Activated CD4-positive, CD25-positive, alpha-beta regulatory T cell treated with anti-CD3 and anti-CD28 coated beads, Interleukin-2, amount 50 U/mL, for 16 hours (primary cell): ENCODE measurements at places on chromosomes 2 and 18.

DNA sequence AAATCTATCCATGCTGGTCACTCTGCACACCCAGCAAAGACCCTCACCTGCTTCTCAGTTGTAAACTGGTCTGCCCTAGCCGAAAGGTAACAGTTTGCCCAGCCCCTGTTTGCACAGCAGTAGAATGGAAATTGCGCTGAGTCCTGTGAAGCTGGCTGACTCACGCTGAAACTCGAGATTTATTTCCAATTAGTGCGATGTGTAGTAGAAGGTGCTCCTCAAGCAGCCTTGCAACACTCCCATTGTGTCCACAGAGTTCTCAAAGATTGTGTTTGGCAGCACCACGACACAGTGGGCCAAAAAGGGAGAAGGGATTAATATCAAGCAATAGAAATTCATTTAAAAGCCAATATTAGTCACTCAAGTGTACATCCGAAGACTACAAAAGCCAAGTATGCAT is 21.7 kb upstream of the APCDD1 start:
- DNase-seq: no peak

- DNase-seq: no peak
Observed at GRCh38 chr18:37720663-37721062, 155.1 kb upstream of the CELF4 start.

DNA sequence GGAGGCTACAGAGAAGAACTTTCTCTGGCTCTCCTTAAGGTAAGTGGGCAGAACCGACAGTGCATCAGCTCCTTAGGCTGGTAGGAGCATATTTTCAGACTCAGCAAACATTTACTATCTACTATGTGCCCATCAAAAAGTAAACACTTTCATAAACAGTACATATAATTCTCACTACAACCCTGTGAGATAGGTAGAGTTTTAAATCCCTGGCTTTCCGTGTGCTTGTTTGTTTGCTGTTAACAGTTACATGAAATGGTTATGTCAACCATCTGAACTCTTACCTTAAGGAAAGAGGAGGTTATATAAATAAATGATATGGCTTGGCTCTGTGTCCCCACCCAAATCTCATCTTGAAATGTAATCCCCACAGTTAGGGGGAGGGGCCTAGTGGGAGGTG is 310.1 kb downstream of the ALK start:
- no peak for DNase-seq

- no peak for DNase-seq
Observed at GRCh38 chr2:71713581-71714580, 260.5 kb downstream of the DYSF start.

- no peak for DNase-seq
Observed at GRCh38 chr18:74630804-74631203, 33.1 kb downstream of the ZNF407 start.

DNA sequence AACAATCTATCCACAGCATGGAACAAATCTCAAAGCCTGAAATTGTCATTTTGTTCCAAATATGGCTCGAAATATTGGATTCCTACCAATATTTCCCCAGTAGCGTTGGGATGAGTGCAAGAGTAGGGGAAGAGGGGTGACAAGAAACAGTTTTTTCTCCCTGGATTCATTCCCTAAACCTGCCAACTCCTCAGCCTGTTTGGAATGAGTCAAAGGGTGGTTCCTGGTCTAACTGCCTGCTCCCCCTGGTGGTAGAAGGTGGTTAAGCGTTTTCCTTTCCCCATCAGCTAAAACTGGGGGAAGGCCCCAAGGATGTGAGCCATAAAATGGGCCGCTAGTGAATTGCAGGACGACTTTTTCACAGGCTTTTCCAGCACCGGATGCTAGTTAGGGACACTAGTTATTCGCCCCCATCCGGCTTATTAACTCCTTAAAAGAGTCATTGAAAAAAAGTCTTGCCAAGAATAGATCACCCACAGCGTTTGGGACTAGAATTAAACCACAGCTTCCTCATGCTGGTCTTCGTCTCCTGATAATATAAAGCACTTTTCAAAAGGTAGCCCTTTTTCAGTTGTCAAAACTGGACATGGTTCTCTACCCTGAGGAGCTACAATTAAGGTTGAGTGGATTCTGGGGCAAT is 72.5 kb downstream of the DHRS9 start:
- DNase-seq: peak; percentile 6

DNA sequence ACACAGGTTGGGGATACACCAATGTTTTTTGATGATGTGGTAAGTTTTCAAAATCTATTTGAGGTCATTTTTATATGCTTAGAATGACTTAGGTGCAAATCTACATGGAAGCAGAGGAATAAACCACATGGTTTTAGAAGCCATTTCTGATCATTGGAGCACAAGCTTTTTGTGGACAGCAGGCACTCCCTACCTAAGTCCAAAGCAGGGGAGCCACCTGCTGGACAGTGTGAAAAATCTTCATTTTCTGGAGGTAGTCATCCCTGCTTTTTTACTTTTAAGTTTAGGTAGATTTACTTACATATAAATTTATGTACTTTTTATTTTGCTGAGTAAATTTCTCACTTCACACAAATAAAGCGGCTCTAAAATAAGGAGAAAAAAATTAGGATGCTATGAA is 323.2 kb downstream of the PLCL1 start:
- peak; percentile 19 for DNase-seq

DNA sequence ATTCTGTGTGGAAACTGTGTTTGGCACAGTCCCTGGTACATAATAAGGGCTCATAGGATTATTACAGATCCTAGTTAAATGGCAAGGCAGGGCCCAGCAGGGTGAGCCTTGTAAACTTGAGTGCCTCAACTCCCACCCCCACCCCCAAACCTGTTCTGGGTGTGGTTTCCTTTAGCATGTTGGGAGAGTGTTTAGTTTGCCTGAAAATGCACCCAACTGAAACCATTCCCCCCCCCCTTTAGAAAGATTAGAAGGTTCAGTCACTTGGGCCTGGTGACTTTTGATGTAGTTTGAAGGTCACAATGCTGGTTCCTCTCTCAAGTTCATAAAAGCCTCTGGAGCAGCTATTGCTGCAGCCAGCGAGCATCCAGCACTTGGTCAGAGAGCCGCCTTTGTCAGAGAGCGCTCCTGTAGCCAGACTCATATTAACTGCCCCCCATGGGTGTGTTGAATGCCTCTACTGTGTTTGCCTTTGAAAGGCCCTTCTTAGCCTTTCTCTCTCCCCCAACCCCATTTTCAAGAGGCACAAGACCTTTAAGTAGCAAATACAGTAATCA is 113.7 kb downstream of the SPTBN1 start:
- DNase-seq: no peak

- DNase-seq: no peak
Observed at GRCh38 chr2:201484805-201485204, 33.3 kb downstream of the STRADB start.

DNA sequence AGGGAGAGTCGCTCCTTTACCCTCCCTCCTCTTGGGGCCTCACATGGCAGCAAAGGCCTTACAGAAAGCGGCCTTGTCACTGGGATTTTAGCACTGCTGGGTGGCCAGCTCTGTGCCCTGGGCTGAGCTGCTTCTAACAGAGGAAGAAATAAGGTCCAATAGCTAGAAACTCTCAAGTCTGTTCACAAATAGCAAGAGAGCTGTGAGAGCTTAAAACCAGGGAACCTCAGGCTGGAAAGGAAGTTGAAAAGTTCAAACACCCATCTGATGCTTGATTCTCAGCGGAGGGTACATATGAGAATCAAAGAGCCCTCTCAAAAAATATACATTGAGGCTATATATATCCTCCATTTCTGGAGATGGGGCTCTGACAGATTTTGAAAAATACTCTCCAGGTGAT is 54.7 kb downstream of the ST6GAL2 start:
- DNase-seq: no peak

DNA sequence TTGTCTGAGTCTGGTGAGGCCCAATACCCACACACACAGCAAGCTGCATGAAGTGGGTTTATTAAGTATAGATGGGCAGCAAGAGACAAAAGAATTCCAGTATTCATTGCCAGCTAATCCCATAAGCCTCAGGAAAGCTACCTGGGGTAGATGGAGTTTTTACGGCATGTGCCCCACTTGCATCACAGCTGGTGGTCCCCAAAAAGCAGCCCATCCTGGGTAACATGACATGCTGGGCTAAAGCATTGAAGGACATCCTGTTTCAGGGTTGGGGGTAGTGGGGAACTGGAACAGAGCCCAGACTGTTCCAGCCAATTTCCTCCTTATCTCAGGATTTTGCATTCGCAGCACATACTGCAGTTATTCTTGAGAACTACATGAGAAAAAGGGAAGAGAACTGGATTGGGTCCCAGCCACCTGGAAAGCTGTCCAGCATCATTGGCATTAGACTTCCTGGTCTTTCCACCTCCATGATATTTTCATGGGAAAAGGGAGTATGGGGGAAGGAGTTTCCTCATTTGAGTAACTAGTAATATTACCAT is 240.1 kb upstream of the MMADHC start:
- no peak for DNase-seq

- DNase-seq: no peak
Observed at GRCh38 chr2:233084488-233084887, 24.3 kb downstream of the INPP5D start.

DNA sequence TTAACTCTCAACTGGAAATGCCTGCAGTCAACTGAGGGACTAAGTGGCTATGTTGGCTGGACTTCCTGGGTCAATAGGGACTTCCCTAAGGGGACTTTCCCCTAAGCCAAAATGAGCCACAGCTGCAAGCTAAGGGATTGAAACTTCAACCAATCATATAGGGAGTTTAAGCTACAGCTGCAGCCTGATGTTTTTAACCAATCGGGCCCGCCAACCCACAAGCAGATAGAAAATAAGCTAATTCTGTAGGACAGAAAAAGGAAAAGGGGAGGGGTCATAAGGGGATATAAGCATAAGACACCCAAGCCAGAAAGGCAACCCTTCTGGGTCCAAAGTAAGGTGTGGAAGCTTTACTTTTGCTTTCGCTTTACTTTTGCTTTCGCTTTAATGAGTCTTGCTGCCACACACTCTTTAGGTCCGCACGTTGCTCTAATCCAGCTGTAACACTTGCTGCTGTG is 927.5 kb downstream of the ERBB4 start:
- no peak for DNase-seq

GRCh38 chr2:226743915-226744314 is 55.7 kb downstream of the IRS1 start:
- no peak for DNase-seq

GRCh38 chr2:24745825-24746224 is 47.4 kb downstream of the PTRHD1 start:
- DNase-seq: no peak

DNA sequence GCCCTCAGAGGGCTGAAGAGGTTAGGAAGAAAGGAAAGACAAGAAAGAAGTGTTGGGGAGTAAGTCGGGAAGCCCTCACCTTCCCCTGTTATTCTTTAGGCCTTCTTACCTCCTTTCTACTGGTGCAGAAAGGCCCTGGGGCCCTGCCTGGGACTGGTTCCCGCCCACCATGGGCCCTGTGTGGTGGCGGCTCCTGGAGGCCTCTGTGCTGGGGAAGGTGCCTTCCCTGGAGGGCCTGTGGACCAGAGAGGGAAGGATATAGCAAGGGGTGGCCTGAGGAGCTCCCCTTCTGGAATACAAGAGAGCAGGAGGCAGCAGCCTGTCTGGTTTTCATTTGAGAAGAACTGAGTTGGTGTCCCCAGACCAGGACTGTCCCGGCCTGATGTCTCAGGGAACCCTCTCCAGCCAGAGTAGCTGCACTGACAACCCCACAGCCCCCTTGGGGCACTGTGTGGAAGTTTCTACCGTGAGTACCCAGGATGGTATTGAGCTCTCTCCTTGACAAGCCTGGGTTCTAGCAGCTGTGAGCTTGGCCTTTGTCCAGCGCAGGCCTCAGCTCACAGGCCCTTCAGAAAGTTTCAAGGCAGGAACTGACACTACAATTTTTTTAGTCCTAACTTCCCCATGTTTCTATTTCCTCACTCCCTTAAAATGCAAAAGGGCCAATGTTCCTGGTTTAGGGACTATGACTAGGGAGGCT is 47.1 kb downstream of the EFR3B start:
- DNase-seq: no peak

DNA sequence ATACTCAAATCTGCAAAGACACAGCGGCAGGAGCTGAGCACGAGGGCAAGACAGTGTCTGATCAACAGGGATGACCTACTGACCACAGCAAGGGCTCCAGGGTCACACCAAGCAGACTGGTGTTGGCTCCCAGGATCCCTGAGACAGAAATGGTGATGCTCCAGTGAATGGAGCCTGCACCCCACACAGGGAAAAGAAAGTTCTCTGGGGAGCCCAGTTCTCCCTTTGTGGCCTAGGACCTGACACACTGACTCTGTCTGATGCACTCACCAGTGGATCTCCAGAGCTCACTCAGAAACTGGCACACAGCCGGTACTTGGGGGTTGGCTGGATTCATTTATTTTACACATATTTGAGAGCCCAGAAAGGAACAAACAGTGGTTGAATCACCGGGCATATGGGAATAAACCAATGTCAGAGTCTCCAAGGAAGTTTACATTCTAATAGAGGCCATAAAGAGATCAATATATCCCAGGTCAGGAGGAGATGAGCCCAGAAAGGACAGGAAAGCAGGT is 215.6 kb upstream of the ARL4C start:
- no peak for DNase-seq

DNA sequence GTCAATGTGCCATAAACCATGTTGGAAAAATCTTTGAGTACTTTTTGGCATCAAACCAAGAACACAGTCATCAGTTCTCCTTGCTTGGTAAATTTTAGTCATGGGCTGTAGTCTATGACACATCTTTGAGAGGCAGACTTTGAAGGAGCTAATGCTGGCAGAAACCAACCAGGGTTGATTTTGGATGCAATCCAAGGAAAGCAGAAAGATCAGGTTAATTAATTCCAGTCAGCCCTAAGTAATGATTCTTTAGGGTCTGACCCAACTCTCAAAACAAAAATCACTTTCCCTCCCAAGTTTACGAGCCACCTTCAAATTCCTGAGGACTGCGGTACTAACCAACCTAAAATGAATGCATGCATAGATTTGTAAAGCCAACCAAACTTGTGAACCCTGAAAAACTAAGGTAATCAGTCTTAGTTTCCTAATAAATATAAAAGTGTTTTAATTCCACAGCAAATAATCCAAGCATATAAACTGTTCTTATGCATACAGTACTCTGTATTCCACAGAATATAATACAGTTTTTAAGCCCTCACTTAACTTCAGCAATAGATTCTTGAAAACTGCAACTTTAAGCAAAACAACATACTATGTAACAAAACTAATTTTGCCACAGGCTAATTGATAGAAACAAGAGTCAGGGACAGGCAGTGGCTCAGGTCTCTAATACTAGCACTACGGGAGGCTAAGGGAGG is 22.0 kb downstream of the AP1S3 start:
- DNase-seq: no peak

DNA sequence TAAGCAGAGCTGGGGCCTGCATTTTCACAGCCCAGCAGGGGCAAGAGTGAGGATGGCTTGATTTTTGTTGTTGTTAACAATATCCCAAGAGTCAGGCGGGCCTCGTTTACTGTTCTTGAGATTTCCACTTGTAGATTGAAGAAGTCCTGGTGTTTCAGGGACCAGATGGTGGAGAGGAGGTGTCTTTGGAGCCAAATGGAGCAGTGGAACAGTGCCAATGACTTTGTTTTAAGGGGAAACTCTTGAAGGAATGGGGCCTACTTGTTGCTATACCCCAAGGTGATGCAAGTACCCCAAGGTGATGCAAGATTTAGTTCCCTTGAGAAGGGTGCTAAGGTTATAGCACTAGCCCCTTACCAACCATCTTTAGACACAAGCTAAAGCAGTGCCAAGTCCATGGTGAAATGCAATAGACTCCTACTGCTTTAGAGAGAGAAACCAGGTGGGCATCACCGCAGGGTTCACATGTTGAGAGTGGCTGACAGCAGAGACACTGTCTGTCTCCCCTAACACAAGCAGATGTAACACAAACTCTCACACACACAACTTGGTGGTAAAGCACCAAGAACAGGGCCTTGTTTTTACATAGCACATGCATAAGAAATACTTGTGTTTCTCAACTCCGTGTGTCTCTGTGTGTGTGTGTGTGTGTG is 44.0 kb downstream of the HK2 start:
- DNase-seq: no peak

GRCh38 chr2:28160986-28161425 is 231.7 kb upstream of the FOSL2 start:
- DNase-seq: no peak
